ENCODE measurements at places on chromosomes 6 and 20. TPM values are rescaled to one million over a fixed set of nuclear protein-coding genes. Genes with fewer than 3 reads are reported as not detected.

The TCEA2 gene
- total RNA-seq: 18.2 TPM

The APOBEC2 gene
- 11.4 TPM for total RNA-seq

The PPT2 gene
- total RNA-seq: 29.6 TPM

The MATN4 gene
- 1.5 TPM for total RNA-seq

The PACRG gene
- 5.6 TPM for total RNA-seq

The C6orf120 gene
- 48.2 TPM for total RNA-seq

The C6orf15 gene
- total RNA-seq: not detected

The COL19A1 gene
- total RNA-seq: 29.4 TPM

The GSTA3 gene
- not detected for total RNA-seq

The CCN6 gene
- not detected for total RNA-seq

The TNNC2 gene
- total RNA-seq: 23.2 TPM

The KCNQ2 gene
- total RNA-seq: 2.1 TPM

The RNF182 gene
- total RNA-seq: 0.90 TPM

The FAM83C gene
- total RNA-seq: 0.21 TPM

The MOG gene
- not detected for total RNA-seq

The KCNG1 gene
- 5.6 TPM for total RNA-seq

The LZTS3 gene
- 3.1 TPM for total RNA-seq

The ISM1 gene
- 1.8 TPM for total RNA-seq

The MAS1 gene
- total RNA-seq: 0.05 TPM

The RALGAPA2 gene
- 41.6 TPM for total RNA-seq

The PM20D2 gene
- total RNA-seq: 31.3 TPM

The BPIFA1 gene
- total RNA-seq: not detected

The ENPP5 gene
- total RNA-seq: 5.2 TPM

The TUBB2B gene
- total RNA-seq: 55.6 TPM

The HRH3 gene
- 0.16 TPM for total RNA-seq

The LHFPL5 gene
- not detected for total RNA-seq

The OVOL2 gene
- total RNA-seq: 3.9 TPM

The CTAGE9 gene
- not detected for total RNA-seq

The SOX18 gene
- 4.5 TPM for total RNA-seq

The TREML1 gene
- 0.21 TPM for total RNA-seq

The SNAP25 gene
- 8.6 TPM for total RNA-seq

The PAX1 gene
- total RNA-seq: not detected

The FAXC gene
- 19.4 TPM for total RNA-seq

The PHACTR1 gene
- 4.3 TPM for total RNA-seq

The HLA-DQA1 gene
- total RNA-seq: 16.0 TPM

The PXMP4 gene
- 12.2 TPM for total RNA-seq

The FAM209B gene
- total RNA-seq: not detected

The MYL9 gene
- 42.6 TPM for total RNA-seq

The RSPH3 gene
- total RNA-seq: 8.6 TPM

The RAD21L1 gene
- not detected for total RNA-seq

The PKIB gene
- 5.1 TPM for total RNA-seq

The PPDPF gene
- 44.7 TPM for total RNA-seq

The TMEM170B gene
- total RNA-seq: 11.2 TPM

The KIF25 gene
- total RNA-seq: not detected

The OR2B6 gene
- total RNA-seq: not detected

The RBPJL gene
- not detected for total RNA-seq

The CCDC170 gene
- total RNA-seq: 4.7 TPM

The GINM1 gene
- total RNA-seq: 80.8 TPM

The ARHGAP40 gene
- total RNA-seq: 1.9 TPM

The LPIN3 gene
- total RNA-seq: 4.7 TPM
